ENCODE measurements at places on chromosomes 6 and 20.

GRCh38 chr6:795046-795685 lies 102.2 kb upstream of the EXOC2 start:
- DNase-seq: no peak

DNA sequence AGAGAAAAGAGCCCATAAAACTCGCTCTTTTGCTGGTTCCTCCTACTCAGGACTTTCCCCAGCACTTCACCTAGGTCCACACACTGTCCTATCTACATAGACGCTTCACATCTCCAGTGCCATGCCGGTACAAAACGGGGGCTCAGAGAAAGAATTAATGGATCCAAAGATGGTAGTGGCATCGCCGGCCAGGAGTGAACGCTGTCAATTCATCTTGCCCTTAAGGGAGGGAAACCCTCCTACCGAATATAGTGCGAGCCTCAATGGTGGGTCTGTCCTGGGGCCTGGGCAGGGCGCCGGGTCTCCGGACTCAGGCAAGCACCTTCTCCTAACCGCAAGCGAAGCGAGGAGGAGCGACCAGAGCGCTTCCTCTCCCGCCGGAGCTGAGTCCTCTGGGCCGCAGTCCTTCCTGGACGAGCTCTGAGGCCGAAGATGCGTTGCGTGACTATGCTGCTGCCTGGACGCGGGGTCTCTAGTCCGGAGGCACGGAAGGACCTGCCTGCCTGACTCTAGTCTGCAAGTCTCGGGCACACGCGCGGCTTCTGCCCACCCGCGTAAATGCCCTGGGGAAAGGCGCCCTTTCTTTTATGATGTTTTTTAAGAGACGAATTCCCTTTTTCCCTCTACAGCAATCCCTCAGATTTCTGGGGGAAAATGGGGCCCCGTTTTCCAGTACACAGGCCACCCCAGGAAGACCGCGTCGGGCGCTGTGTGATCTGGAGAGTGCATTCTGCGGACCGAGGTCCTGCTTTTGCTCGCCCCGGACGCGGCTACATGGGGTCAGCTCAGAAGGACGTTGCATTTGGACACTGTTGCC lies 100.1 kb upstream of the PRDM1 start:
- DNase-seq: no peak

DNA sequence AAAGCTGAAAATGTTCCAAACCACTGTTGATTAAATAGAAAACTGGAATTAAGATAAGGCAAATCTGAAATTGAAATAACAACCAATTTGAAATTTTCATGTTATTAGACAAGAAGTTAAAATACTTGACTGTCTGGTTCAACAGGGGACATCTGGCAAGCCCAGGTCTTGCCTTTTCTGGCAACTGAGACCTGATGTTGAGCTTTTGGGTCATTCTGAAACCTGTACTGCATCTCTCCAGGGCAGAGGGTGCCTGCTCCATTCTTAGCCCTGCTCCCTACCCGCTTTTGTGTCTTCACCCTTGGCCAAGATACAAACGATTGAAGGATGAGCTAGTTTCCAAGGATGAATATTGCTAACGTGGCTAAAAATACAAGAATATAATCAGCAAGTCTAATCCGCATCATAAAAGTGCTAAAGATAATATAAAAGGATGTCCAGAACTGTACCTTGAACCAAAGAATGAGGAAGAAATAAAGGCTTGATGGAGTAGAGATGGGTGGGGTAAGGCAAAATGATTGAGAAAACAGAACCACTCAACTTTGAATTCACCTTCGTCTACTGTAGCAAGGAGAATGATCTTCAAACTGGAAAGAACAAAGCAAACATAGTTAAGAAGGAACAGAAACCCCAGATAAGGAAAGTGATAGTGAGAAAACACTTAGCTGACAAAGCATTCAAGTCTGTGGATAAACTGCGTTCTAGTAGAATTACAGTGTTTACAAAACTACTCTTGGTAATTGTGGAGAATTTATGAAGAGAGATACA lies 109.8 kb upstream of the MAN1A1 start:
- no peak for DNase-seq

GRCh38 chr20:38092915-38093314 lies 59.4 kb downstream of the RPRD1B start:
- no peak for DNase-seq

DNA sequence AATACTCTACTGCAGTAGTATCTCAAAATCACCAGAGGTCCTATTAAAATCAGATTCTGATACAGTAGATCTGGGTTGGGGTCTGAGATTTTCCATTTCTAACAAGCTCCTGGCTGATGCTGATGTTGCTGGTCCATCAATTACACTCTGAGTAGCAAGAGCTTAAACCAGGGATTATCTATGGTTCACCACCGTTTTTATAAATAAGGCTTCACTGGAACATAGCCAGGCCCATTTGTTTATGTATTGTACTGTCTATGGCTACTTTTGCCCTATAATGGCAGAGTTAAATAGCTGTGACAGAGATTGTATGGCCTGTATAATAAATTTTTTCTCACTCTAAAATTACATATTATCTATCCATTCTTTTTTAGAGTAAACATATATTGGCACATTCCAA lies 53.0 kb downstream of the NUDT3 start:
- DNase-seq: no peak

DNA sequence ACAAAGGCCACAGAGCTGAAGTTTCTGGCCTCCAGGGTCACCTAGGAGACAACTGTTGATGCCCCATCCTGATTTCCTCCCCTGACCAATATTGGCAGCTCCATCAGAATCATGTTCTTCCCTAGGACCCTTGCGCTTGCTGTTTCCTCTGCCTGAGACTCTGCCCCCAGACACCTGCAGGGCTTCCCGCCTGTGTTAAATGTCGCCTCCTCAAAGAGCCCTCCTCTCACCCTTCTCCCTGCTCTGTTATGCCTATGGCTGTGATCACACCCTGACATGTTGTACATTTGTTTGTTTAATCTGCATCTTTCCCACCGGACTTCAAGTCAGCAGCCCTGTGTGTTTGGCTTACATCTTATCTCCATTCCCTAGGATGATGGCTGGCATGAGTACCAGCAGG lies 30.1 kb downstream of the DLGAP4 start:
- no peak for DNase-seq

DNA sequence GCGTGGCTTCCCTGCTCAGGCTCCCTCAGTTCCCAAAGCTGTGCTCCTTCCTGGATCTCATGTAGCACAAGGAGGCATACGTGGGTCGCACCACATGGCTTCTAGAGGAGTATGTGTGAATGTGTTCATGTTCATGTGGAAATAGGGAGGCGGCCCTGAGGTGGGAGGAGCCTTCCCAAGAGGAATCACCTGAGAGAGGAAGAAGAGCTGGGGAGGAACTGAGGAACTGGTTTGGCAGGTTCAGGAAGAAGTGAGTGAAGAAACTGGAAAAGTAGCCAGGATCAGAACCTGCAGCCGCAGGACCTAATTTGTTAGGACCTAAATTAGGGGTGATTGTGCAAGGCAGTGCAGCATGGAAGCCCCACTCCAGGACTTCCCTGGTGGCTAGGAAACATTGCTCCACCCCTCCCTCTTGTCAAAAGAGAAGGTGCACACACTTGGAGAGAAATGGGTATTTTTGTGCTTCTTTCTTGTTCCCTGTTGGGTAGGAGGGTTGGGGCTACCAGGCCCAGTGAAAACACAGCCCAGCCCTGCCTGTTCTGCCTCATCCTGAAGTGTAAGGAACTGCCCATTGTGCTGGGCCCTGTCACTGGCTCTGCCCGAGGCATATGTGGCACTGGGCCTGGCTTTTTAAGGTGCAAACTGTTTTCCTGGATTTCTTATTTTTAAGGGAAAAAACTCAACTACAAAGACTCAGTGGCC lies 20.7 kb downstream of the SYNJ2 start:
- DNase-seq: no peak

GRCh38 chr6:107716688-107717089 lies 107.4 kb downstream of the SCML4 start:
- no peak for DNase-seq

- no peak for DNase-seq
Measured at GRCh38 chr20:38271608-38272120, 11.1 kb upstream of the KIAA1755 start.

GRCh38 chr20:51404297-51405060 lies 138.0 kb downstream of the NFATC2 start:
- DNase-seq: no peak

DNA sequence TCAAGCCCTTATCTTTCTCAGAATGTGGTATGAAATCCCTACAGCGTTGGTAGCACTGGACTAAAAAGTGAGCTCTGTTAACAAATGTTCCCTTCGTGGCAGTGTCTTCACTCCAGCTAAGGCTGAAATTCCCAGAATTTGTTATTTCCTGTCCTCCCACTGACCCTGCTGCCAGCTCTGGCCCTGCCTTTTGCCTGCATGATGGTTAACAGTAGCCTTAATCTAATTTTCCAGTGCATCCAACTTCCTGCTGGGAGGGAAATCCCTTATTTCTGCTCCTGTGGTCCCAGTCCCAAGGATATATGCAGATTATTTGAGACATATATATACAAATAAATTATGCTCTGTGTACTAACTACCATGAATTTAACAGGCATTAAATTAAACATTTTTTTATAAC lies 157.2 kb upstream of the CARMIL1 start:
- no peak for DNase-seq

DNA sequence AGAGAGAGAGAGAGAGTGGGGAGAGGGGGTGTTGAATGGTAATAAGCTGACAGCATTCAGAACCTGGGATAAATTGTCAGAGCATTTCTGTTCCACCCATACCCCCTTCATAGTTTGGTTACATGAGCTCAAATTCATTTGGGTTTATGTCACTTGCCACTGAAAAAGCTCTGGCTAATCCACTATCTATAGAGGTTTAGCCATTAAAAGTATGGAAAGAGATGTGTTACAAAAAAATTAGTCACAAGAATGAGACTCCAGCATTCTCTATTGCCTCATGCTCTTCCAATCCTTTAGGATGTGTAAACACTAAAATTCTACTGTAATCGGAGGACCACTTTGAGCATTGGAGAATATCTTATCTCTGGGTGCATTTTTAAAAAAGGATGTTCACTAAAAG lies 297.6 kb upstream of the TCF21 start:
- no peak for DNase-seq

GRCh38 chr20:59350330-59351156 lies 50.1 kb downstream of the EDN3 start:
- DNase-seq: no peak

DNA sequence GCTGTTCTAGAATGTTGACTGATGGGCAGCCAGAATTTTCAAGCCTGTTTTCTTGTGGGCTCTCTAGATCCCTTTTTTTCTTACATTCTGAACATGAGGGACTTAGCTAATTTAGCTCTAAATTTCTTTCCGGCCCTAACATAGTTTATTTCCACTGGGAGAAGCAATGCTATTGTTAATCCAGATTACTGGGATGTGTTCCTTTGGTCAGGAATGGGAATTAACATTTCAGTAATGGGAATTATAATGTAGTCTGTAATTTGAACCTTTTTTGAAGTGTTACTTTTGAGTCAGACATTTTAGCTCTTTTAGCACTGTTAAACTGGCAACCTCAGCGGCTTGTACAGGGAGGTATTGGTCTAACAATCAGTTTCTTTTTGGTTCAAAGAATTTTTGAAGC lies 7.5 kb downstream of the ZFAND3 start:
- DNase-seq: no peak

DNA sequence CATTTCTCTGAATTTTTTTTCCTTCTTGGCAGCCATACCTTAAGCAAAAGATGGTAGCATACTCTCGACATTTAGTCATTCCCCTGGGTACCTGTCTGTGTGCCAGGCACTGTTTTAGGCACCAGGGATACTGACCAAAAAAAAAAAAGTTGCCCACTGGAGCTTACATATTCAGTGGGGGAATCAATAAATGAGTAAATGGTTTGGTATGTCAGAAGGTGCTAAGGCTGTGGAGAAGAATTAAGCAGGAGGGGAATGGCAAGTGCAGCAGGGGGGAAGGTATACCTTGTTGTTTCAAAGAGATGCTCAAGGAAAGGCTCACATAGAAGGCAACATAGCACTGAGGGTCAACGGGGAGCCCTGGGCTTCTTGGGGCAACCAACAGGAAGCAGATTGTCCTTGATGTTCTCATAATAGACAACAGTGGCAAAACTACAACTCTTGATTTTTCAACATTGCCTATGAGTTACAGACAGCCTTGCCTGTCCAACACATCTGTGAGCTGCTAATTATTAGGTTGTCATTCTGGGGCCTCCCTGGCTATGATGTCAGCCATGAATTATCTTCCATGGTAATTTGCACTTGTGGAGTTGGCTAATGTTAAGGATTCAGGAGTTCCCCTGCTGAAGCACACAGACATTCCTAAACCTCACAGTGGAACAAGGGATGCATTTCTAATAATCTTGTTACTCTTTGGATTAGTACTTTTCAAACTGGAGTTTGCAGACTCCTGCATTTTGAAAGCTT lies 19.6 kb downstream of the NT5E start:
- DNase-seq: no peak
